Stimulated activated CD8-positive, alpha-beta memory T cell treated with anti-CD3 and anti-CD28 coated beads, Interleukin-4, amount 100 ng/mL, for 4 hours (primary cell): ENCODE measurements at places on chromosomes 2 and 18.

- no peak for DNase-seq
These were observed 1591.5 kb downstream of the LRP1B start for GRCh38 chr2:140539242-140539875.

DNA sequence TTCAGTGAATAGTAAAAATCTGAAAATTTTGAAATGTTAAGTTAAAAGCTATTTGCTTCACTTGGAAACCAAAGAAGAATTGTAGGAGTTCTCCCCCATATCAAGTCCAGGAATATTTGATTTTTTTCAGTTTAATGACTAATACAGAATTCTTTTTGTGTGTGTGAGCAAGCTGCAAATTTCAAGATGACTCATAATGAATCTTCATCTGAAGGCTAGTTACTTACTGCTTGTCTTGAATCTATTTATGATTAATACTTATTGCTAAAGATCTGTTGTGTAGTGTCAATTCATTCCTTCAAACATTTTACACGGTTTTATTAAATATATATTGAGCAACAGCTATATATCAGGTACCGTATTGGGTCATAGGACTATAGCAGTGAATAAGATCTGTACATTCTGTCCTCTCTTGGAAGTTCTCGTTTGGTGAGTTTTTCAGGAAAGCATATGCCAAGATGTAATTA lies 47.8 kb upstream of the CAVIN2 start:
- DNase-seq: no peak

DNA sequence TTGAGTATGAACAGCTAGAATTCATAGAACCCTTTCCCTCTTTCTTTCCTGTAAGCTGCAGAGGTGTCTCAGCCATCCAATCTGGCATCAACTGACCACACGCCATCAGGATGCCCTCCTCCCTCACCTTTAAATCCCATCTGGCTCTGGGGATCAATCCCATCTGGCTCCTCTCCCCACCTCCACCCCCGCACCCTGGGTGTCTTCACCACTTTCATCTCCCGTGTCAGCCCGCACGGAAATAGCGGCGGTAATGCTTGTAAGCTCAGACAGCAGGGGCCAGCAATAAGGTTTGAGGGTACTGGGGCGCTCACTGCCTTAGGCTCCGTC lies 508 bp upstream of the TUBA4B start:
- DNase-seq: no peak

DNA sequence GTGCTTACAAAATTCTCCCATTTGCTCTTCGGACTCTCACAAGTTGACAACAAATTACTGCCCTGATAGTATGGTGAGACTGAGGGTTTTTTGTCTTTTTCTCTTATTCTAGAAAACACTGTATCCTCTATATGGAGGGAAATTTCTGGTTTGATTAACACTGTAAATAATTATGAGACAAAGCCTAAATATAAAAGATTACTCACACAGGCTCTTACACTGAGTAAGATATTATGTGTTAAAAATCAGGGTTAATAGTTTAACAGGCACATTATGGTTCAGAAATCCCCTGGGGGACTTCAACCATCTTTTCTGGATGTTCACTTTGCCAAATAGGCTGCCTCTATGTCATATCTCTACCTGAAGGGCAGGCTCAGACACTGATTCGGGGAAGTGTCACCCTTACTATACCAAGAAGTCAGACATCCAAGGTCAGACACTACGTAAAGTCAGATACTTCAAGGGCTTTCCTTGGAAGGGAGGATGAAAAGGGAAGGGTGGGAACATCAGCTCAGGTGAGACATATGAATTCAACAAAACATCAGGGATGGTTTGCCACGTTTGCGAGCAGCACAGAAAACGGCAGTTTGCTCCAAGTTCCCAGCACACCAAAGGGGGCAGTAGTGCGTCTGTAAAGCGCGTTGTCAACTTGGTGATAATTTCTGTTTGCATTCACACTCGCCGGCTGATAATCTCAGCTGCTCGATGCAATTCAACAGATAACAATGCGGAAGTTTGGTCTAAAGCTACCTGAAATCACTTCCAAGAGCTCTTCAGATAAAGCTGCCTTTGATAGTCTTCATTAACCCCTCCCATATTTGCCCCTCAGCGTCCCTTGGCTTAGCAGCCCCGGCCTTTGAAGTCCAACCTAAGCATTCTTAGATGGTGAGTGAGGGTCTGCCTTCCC lies 972 bp upstream of the RASGRP3 start:
- peak; percentile 53 for DNase-seq

GRCh38 chr2:98835831-98836385 lies 100.1 kb downstream of the CRACDL start:
- no peak for DNase-seq
